ENCODE measurements at places on chromosomes 12 and 14.
A peak's percentile ranks its signal among the peaks of the same experiment; 100 is the strongest.

DNA sequence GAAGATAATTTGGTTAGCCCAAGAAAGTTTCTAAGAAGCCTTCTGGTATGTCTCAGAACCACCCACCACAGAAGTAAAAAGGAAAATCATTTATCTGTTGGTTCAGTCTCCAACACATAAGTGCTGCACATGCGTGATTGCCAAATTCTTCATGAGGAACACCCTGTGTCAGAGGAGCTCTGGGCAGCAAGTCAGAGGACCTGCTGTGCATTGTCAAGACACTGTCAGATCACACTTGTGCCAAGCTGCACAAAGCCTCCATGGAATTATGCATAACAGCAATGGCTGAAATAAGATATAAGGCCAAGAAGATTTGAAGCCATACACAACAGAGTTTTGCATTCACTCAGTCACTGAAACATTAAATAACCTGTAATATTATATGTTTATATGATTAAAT lies 1304.7 kb upstream of the FLRT2 start:
- no peak for DNase-seq

DNA sequence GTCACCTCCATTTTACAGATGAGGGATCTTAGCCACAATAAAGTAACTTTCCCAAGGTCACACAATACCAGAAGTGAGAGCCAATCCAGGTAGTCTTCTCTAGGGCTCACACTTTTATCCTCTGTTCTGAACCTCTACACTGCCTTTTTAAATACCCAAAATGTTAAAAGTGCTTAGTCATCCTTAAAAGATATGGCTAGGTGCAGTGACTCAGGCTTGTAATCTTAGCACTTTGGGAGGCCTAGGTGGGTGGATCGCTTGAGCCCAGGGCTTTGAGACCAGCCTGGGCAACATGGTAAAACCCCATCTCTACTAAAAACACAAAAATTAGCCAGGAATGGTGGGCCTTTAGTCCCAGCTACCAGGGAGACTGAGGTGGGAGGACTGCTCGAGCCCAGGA lies 104.1 kb upstream of the PPP4R3A start:
- DNase-seq = no peak

DNA sequence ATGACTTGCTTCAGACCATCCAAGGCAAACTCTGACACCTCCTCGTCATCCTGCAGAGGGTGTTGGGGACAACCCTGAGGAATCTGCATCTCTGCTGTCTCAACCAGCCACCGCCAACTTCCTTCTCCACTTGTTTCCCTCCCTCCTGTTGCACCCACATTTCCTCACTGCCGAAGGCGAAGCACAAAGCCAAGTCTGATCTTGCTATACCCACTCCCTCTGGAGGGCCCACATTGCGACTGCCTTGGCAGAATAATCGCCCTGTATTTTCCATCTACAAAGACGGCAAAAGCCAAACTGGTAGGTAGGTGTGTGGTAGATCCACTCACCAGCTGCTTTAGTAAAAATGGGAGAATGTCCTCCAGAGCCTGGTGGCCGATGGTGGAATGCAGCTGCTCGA lies 21.8 kb upstream of the RAB35 start:
- no peak for DNase-seq

DNA sequence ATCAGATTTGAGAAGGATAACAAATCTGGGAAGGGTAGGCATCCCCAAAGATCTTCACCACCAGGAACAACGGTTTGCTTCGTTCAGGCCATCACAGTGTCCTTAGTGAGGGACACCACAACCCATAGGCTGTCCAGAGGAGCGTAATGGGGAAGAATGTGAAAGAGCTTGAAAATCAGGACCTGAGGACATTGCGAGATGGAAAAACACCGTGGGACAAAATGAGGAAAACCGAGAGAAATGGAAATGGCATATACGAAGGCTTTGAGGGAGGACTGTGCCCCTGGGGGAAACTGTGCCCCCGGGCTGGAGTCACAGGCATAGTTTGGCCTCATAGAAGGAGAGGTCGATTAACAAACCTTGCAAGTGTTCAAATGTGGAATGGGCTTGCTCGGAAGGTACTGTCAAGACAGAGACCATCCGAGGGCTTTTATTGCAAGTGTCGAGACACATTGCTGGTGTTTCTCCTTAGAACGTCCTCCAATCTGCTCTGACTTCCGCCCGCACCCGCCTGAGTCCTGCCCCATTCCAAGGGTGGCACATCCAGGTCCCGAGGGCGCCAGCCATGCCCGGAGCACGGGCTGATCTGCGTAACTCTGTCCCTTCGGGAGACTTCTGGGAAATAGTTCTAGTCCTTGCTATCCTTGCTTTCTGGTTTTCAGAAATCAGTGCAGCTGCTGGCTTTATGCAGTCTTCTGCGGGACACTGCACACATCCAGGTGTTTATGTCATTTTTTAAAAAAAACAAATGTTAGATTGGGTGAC lies 885 bp upstream of the PALS1 start:
- no peak for DNase-seq

GRCh38 chr12:8887285-8887715 lies 27.0 kb upstream of the PHC1 start:
- no peak for DNase-seq

GRCh38 chr14:89131004-89131750 lies 285.9 kb downstream of the FOXN3 start:
- DNase-seq = no peak

DNA sequence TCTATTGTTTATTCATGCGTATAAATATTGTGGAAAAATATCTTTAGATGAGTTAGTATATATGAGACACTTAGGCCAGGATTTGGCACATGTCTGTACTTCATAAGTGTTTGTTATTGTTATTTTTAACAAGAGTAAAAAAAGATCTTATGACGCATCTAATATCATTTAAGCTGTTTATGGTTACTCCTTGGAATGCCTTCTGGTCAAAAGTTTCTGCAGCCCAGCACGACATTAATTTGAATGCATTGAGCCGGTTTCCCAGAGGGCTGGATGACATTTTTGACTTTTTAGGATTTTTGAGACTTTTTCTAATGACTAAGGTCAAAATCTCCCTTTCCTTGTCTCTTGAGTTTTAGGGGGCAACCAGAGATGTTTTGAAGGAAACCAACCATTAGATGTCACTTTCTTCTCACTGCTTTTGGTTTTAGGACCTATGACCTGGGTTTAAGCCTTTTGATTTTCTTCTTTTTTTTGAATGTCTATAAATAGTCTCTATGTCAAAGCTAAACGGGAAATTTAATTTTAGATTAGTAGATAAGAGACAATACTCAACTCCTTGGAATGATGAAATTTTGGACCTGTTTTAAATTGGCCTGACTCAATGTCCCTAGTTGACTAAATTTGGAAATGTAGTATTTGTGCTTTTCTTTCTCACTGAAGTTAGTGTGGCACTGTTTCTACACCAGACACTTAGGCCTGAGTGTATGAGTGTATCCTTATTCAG lies 215.5 kb downstream of the AEBP2 start:
- no peak for DNase-seq

DNA sequence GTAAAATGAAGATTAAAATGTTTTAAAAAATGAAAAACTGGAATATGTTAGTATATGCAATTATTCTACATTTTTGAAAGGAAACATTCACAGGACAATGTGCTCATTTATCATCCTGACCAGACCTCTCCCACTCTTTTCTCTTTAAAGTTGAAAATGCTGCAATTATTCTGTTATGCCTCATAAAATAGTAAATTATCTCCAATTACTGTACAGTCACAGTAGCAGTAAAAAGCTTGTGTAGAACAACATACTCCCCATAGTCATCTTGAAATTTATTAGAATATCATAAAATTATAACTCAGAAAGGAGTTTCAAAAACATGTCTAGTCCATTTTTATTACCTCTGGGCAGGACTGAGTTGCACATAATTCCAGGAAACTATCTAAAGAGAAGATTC lies 250.3 kb downstream of the SYT1 start:
- DNase-seq = no peak

- no peak for DNase-seq
Measured at GRCh38 chr12:130338794-130339601, 1.3 kb downstream of the PIWIL1 start.

DNA sequence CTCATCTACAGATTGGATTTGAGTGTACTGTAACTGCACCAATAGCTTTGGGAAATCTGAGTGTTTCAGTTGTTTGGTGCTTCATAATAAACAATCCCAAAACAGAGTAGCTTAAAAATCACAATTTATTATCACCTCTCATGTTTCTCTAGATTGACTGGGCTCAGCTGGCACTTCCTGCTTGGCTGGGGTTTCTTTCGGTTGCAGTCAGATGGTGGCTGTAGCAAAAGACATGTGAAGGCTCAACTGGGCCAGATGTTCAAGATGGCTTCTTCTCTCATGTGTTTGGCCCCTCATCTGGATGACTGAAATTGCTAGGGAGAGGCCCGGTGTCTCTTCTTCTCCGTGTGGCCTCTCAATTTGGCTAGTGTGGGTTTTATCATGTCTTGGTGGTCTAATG lies 12.1 kb upstream of the BMP4 start:
- no peak for DNase-seq

DNA sequence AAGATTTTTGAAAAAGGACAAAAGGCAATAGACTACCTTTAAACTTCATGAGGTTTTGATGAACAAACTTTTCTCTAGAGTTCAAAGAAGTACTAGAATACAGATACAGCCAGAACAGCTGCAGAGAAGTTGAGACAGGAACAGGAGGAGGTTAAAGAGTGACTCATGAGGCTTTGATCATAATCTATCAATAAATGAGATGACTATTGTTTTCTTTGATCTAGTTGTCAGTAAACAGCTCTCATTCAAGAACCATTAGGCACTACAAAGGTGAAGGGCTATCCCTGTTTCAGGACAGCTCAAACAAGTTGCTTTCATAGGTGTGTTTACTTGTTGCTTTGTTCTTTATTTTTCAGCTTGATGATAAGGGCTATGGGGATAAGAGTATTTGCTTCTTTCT lies 2.4 kb downstream of the WASHC3 start:
- no peak for DNase-seq

DNA sequence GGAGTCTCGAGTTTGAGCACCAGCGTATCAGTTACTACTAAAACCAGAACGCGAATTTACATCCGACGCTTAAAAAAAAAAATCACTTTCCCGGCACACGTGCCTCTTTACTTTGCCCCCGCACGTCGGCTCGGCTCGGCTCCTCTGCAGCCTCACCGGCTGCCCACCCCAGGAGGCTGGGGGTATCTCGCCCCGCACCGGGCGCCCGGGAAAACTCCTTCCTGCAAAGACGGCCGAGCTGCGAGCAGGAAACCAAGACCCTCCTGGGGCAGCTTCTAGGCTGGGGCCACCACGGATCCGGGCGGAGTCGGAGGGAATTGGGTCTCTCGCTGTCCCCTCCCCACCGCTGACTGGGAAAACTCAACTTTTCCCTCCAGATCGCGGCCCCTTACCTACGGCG lies 610 bp downstream of the VSIG10 start:
- DNase-seq = no peak

DNA sequence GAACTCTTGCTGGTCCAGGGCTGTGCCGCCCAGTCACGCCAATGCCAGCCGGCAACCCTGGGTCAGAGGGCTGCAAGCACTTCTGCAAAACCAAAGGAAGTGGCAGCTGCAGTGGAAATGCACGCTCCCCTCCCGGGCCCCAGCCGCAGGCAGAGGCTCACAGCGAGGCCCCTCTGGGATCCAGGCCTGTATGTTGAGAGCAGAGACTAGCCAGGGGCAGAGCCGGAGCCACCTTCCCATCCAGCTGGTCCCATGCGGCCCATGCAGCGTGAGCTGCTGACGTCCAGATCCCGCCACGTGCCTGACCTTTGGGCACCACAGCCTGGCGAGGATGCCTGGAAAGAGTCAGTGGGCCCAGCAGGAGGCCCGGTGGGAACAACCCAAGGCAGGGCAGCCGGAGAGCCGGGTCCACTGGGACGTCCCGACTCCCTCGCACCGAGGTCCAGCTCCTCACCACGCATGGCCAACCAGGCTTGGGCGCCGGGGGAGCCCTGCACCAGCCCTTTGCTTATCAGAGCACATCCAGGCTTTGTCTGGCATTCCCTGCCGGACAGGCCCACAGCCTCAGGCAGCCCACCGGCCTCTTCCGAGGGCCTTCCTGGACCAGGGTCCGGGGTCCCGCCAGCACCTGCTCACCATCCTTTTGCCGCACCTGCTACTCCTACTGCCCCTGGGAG lies 4.3 kb downstream of the GPR132 start:
- DNase-seq = peak; percentile 45

DNA sequence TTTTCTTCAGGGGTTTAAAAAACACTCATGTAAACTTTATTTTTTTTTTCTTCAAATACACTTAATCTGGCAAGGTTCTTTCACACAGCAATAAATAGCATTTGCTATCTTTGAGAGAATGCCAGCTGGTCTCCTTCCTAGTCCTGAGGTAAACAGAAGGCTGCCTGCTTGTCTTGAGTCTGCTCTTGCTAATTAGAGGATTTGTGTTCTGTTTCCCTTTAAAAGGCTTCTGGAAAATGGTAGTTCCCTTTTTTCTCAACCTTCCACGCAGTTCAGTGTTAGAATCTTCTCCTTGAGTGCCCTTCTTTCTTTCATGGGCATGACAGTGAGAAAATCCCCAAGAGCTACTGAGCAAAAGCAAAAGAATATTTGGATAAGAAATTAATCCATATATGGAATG lies 92.3 kb upstream of the DCN start:
- no peak for DNase-seq

- DNase-seq = no peak
Measured at GRCh38 chr14:101920271-101920670, 44.1 kb upstream of the DYNC1H1 start.

DNA sequence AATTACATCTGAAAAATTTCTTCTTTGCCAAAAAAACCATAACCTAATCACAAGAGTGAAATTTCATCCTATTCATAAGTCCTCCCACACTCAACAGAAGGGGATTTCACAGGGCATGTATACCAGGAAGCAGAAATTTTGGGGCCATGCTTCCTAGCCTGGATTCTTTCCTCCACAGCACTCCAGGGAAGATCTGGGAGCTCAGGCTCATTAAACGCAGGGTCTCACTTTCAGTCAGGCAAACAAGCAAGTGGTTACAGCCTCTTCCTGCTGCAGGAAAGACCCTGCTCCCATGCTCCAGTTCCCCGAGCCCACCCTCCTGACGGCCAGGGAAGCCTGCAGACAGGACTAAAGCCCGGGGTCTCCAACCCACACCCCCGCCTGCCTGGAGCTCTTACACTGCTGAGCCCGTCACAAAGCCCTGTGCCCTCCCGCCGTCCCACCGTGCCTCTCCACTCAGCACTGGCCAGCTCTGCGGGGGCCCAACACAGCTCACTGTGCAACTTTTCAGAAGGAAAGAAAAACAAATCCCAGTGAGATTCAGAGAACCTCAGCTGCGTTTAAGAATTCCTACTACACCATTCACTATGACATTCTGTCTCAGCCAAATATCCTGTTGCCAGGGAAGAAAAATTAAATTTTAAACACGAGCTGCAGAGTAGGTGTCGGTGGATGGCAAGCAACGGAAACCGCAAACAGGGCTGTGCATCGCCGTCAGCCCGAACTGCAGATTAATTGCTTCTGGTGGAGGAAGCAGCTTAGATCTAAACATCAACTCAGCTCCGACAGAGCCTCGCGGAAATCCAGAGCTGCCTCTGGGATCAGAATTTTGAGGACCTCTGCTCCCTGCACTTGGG lies 106.7 kb upstream of the SFSWAP start:
- peak; percentile 61 for DNase-seq
